ENCODE measurements at places on chromosomes 7 and 10.

GRCh38 chr7:43463401-43463980 lies 119.4 kb upstream of the STK17A start:
- peaks cover 20% of the 10 kb centered on the region for H3K27me3 ChIP-seq
- no peak overlapping the region for H3K27ac ChIP-seq
- DNase-seq = no peak

DNA sequence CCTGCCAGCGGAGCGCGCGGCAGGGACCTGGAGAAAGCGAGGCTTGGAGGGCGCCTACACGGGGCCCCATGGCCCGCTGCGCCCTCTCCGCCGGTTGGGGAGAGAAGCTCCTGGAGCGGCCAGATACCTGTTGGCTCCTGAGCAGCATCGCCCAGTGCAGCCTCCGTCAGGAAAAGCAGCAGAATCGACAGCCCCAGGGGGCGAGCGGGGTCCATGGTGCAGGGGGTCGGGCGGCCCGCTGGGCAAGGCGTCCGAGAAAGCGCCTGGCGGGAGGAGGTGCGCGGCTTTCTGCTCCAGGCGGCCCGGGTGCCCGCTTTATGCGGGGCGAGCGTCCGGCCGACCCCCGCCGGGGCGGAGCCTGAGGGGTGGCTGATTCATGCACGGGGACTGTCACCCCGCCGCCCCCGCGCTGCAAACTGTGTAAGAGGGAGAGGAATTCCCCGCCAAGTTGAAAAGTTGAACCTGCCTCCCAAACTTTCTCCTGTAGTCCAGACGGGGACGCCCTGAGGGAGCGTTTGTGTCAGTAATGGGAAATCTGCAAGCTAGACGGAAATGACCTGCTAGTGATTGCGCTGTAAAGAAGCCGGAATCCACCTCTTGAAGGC lies at the start of gene TFPI2:
TFPI2 (minus strand) TSS at position 290 of the 605 bp plus-strand sequence; CDS start at position 215, 75 bp downstream.
- peaks cover 2% of the 10 kb centered on the region for H3K36me3 ChIP-seq
- DNase-seq = no peak
- H3K27ac ChIP-seq = no peak within 1 kb of the TSS
- peaks cover 9% of the 10 kb centered on the region for H3K4me1 ChIP-seq

GRCh38 chr10:52283174-52283573 lies 30.9 kb upstream of the DKK1 start:
- H3K36me3 ChIP-seq = no peaks in the 10 kb centered on the region
- H3K27ac ChIP-seq = no peak overlapping the region
- H3K27me3 ChIP-seq = no peaks in the 10 kb centered on the region
- DNase-seq = no peak
- H3K4me3 ChIP-seq = no peak overlapping the region

DNA sequence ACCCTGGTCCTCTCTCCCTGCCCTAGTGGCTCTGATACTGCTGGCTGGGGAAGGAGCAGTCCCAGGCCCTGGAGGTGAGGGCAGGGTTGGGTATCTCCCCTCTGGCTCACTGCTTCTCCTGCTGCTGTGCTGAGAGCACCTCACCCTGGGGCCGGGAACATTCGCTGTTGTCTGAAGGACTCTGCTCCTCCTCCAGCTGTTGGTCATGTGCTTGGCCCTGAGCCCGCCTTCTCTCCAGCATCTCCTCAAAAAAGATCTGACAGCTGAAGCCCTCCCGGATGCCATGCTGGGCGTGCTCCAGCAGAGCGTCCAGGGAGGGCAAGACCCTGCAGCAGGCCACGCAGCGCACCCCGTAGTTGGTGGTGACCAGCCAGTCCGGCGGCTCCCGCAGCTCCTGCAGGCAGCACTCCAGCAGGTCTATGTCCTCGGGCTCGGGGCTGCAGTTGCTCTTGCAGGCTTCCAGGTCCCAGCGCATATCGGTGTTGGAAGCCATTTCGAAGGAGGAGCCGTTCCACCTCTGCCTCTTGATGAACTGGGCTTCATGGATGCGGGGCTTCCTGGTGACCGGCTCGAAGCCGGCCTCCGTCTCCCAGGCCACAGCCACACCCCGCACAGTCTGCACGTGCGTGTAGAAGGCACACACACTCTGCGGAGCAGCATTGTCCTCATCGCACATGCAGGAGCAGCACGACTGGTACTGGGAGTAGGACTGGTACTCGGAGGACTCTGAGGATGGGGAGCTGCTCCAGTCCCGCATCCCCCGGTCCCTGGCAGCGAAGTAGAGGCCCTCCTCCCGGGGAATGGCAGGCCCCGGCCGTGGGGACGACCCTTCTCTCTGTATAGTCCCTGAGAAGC lies 2.1 kb downstream of the FAM170B start:
- no peaks in the 10 kb centered on the region for H3K36me3 ChIP-seq
- no peak overlapping the region for H3K27ac ChIP-seq
- H3K4me1 ChIP-seq = peaks cover 6% of the 10 kb centered on the region
- H3K4me3 ChIP-seq = no peak overlapping the region
- peaks cover 44% of the 10 kb centered on the region for H3K27me3 ChIP-seq

- H3K27ac ChIP-seq = no peak overlapping the region
- H3K27me3 ChIP-seq = no peaks in the 10 kb centered on the region
- H3K36me3 ChIP-seq = no peaks in the 10 kb centered on the region
Observed at GRCh38 chr10:21993360-21994001, 10.0 kb downstream of the DNAJC1 start.

GRCh38 chr7:71630516-71630915 lies 498.6 kb downstream of the GALNT17 start:
- H3K36me3 ChIP-seq = no peaks in the 10 kb centered on the region
- H3K4me3 ChIP-seq = no peak overlapping the region
- no peak for DNase-seq
- H3K27me3 ChIP-seq = no peaks in the 10 kb centered on the region
- H3K4me1 ChIP-seq = no peaks in the 10 kb centered on the region

DNA sequence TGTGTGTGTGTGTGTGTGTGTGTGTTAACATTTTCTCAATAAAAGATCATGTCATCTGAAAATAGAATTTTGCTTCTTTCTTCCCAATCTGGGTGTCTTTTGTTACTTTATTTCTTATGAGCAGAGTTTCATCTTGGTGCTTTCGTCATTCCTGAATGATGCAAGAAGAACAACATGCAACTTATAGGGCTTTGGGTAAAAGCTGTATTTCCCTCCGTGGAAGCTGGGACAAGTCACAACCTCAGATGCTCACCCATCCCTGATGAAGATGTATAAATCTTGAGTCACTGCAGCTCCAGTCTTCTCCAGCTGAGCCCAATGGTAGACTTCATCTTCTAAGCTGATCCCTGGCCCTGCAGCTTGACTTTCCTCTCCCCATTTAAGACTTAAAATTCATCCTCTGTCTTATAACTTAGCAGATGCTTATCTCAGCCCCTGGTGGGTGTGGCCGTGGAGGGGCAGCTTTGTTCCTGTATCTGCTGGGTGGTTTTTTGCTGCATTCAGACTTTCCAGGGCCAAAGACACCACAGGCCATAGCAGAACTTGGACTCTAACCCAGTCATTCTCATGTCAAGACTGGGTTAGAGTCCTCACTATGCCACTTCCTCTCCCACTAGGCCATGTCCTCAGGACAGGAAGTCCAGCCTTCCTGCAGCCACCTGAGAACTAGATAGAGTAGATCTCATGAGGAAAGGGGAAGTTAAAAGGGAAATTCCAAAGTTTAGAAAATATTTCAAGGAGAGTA lies 356.4 kb downstream of the TNS3 start:
- H3K4me1 ChIP-seq = no peaks in the 10 kb centered on the region
- peaks cover 12% of the 10 kb centered on the region for H3K27me3 ChIP-seq
- H3K36me3 ChIP-seq = no peaks in the 10 kb centered on the region

DNA sequence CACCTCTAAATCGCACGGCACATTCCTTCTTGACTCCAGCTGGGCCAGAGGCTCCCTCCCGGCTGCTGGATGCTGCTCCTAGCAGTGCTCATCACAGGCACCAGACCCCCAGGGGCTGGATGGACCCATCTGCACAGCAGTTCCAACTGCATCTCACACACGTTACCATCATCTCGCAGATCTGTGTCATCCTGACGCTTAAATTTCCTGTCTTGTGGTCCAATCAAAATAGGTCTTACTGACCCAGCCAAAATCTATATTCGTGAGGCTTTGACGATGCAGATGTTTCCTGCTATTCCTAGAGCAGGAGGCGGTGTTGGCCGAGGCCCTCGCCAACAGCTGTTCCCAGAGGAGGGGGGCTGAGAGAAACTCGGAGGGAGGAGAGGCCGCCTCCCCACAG lies 108.0 kb downstream of the MKI67 start:
- DNase-seq = no peak
- H3K4me3 ChIP-seq = no peak overlapping the region
- H3K27ac ChIP-seq = no peak overlapping the region
- H3K4me1 ChIP-seq = no peaks in the 10 kb centered on the region

DNA sequence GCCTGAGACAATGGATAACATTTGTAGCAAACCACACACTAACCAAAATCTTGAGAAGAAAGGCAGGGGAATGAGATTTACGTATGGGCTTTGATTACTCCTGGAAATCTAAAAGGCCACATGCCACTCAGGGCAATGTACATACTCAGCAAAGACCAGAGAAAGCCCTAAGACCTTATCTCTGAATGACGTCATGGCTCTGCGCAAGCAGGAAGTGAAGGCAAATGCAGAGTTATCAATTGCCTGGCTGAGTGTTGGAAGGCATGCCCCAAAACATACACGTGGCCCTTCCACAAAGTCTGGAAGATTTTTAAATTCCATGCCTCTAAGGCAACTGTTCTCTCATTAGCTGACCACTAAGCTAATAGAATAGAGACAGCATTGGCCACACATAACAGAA lies 90.9 kb upstream of the NRBF2 start:
- H3K27me3 ChIP-seq = peaks cover 92% of the 10 kb centered on the region
- H3K36me3 ChIP-seq = no peaks in the 10 kb centered on the region
- no peak overlapping the region for H3K4me3 ChIP-seq
- no peak overlapping the region for H3K27ac ChIP-seq
- no peak for DNase-seq
- H3K4me1 ChIP-seq = no peaks in the 10 kb centered on the region

DNA sequence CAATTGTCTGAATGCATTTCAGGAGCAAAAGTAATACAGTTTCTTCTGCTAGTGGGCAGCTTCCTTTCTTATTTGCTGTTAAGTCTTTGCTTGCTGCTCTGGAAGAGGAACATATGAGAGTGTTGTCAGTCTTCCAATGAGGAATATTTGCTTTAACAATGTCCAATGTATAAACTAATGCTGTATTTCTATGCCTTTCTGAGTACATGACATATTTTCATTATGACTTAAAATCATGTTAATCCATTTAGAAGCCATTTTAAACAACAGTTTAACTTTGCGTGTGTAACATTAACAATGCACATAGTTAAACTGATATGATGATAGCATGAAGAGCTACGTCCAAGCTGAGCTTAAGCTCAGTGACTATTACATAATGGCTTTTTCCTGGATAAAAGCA lies 933.4 kb upstream of the GHITM start:
- H3K4me3 ChIP-seq = no peak overlapping the region
- no peak overlapping the region for H3K27ac ChIP-seq
- DNase-seq = no peak
- no peaks in the 10 kb centered on the region for H3K27me3 ChIP-seq
- H3K4me1 ChIP-seq = no peaks in the 10 kb centered on the region

- H3K4me1 ChIP-seq = no peaks in the 10 kb centered on the region
- H3K36me3 ChIP-seq = peaks cover 2% of the 10 kb centered on the region
- no peak overlapping the region for H3K27ac ChIP-seq
- DNase-seq = no peak
- H3K27me3 ChIP-seq = peaks cover 71% of the 10 kb centered on the region
- H3K4me3 ChIP-seq = no peak overlapping the region
Observed at GRCh38 chr7:29620556-29620930, 56.9 kb downstream of the PRR15 start.

DNA sequence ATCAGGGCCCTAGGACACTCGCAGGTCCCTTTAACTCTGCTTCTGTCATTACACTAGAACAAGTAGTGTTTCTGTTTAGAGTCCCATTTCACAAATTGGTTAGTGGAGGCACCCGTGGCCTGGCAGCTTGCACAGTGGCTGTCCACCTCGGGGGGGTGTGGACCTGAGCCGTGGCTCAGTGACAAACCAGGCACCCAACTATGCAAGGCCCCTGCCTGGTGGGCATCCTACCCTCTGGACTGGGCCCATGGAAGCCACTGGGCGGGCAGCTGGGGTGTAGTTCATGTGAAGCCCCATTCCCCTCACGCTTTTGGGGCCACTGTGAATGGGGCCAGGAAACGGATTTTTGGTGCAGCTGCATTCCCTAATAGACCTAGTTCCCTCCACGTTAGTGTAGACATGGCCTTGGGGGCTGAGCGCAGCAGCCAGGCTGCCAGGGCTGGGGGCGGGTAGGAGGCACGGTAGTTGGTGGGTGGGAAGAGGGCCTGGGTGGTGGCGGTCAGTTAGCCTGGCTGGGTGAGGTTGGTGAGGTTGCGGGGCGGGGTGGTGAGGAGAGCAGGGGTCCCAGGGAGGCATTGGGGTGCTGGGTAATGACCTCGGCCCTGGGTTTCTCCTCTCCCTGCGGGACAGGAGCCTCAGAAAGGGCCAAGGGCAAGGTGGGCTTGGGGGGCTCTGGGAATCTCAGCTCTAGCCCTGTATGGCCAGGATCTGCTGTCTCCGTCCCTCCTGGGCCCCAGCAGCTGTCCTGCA lies 18.7 kb downstream of the ZNF316 start:
- H3K27ac ChIP-seq = no peak overlapping the region
- no peak for DNase-seq
- peaks cover 18% of the 10 kb centered on the region for H3K36me3 ChIP-seq
- H3K4me3 ChIP-seq = no peak overlapping the region
- no peaks in the 10 kb centered on the region for H3K27me3 ChIP-seq
- H3K4me1 ChIP-seq = peaks cover 10% of the 10 kb centered on the region

DNA sequence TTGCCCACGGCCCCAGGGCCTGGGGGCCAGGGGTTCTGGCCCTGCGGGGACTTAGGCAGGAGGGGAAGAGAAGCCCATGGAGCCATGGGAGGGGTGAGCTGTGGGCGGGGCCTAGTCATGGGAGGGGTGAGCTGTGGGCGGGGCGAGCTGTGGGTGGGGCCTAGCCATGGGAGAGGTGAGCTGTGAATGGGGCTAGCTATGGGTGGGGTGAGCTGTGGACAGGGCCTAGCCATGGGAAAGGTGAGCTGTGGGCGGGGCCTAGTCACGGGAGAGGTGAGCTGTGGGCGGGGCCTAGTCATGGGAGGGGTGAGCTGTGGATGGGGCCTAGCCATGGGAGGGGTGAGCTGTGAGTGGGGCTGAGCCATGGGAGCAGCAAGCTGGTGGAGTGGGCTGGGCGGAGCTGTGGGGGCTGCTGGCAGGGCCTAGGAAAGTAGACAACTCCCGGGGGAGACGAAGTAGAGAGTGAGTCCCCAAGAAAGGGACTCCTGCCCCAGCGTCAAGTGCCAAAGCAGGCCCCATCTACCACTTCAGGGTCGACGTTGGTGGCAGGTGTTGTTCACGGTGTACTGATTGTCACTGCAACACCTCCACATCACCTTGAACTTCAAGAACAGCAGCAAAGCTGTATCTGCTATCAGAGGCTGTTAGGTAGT lies 19.2 kb upstream of the TTYH3 start:
- no peak for DNase-seq
- no peak overlapping the region for H3K4me3 ChIP-seq
- H3K4me1 ChIP-seq = peaks cover 6% of the 10 kb centered on the region
- H3K36me3 ChIP-seq = no peaks in the 10 kb centered on the region
- no peaks in the 10 kb centered on the region for H3K27me3 ChIP-seq

GRCh38 chr7:31312889-31313288 lies 27.6 kb downstream of the NEUROD6 start:
- peaks cover 2% of the 10 kb centered on the region for H3K36me3 ChIP-seq
- no peak for DNase-seq
- no peak overlapping the region for H3K4me3 ChIP-seq
- H3K4me1 ChIP-seq = no peaks in the 10 kb centered on the region

- peaks cover 27% of the 10 kb centered on the region for H3K4me1 ChIP-seq
- H3K27me3 ChIP-seq = peaks cover 13% of the 10 kb centered on the region
- H3K27ac ChIP-seq = peak overlapping the region; percentile 67
- H3K36me3 ChIP-seq = peaks cover 2% of the 10 kb centered on the region
- H3K4me3 ChIP-seq = peak overlapping the region; percentile 83
Observed at GRCh38 chr10:29734962-29735627, 100.3 kb upstream of the SVIL start.

GRCh38 chr10:677750-678661 lies 11.5 kb downstream of the DIP2C start:
- no peak overlapping the region for H3K27ac ChIP-seq
- H3K36me3 ChIP-seq = no peaks in the 10 kb centered on the region
- no peak overlapping the region for H3K4me3 ChIP-seq
- no peaks in the 10 kb centered on the region for H3K4me1 ChIP-seq
- no peak for DNase-seq
